GM18507 (cell line): ENCODE measurements at places on chromosomes 4 and X.

GRCh38 chr4:98680806-98681205 is 22.4 kb upstream of the TSPAN5 start:
- DNase-seq = no peak

DNA sequence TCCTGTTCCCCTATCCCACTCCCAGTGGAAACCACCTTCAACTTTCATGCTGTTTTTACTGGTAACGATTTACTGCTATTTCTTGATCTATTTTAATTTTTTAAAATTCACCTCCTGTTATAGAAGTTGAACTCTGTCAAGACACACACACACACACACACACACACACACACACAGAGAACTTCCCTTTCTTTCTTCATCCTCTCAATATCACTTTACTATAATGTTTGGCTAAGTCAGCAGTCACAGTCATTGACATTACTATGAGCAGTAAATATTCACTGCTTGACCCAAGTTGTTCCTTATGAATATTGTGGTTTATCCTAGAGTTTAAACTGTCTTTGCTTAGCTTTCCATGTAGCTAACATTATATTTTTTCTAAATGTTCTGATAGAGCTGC is 24.0 kb upstream of the SGMS2 start:
- DNase-seq = no peak

DNA sequence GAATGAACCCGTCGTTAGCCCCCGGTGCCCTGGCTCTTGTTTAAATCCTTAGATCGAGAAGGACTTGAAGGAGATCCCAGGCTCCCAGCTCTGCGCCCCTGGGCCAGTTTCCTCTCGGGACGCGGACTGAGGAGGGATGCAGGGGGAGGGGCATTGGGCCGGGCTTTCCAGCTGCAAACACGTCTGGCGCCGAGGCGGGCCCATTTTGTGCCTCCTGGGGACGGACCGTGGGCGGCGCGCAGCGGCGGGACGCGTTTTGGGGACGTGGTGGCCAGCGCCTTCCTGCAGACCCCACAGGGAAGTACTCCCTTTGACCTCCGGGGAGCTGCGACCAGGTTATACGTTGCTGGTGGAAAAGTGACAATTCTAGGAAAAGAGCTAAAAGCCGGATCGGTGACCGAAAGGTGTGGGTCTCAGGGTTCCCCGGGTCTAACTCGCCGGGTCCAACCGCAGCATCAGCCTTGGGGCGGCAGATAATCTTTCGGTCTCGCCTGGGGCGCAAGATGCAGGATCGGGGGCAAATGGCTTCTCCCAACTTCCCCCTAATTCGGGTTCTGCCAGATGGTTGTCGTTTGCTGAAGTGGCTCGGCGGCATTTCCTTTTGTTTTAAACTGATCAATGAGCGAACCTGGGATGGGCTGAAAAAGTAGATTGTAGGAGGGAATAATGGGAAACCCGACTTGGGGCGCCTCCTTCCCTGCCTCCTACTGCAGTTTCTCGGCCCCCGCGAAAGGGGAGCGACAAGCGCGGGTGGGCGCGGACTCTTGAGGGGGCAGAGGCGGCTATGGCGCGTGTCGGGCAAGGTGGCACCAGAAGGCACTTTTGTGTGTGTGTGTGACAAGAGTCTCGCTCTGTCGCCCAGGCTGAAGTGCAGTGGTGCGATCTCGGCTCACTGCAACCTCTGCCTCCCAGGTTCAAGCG is 2.9 kb downstream of the PDGFRA start:
- DNase-seq = no peak

DNA sequence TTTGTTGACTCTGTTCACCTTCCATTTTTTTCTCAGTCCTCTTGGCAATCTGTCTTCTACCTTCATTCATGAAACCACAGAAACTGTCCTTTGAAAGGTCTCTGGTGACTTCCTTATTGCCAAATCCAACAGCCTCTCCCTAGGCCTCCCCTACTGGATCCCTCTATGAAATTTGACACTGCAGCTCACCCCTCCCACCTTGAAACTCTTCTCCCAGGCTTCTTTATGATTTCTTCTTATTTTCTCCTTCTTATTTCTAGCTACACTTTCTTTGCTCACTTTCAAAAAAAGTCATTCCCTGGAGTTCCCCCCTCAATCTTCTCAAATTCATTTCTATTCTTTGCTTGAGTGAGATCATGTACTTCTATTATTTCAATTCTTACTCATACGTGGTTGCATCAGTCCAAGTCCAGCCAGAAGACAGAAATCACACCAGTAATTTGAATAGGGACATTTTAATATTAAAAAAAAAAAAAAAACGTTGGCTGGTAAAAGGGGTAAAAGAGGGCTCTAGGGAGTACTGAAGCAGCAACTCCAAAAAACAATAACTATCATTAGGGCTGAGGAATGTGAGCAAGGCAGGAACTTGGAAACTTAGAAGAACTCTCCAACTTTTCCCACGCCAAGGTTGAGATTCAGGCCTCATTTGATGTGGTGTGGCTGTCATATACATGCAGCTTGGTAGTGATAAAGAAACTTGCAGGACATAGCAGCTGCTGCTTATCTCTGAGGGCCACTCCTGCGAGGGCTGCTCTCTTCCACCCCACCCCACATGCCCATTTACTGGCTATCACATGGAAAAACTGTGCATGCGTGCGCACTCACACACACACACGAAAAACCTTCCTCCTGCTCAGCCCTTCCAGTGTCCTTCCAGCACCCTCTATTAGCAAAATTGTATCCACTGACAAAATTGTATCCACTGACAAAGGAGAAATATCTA is 169.8 kb upstream of the GALNT7 start:
- DNase-seq = no peak

DNA sequence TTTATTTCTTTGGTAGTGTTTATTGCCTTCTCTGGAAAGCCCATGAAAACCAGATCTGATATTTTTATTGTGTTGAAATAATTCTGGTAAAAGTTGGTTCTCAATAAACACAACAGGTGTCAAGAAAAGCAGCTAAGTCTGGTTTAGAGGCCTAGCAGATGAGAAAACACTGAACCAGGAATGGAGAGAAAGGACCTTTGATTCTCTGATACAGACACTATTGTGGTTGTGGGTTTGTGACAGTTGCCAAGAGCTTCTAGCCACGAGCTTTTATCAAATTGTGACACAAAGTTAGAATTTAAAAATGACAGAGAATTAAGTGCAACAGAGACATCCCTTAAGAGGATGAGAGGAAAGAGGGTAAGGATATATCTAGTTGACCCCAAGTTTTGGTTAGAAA is 42.6 kb downstream of the DDIT4L start:
- DNase-seq = no peak

DNA sequence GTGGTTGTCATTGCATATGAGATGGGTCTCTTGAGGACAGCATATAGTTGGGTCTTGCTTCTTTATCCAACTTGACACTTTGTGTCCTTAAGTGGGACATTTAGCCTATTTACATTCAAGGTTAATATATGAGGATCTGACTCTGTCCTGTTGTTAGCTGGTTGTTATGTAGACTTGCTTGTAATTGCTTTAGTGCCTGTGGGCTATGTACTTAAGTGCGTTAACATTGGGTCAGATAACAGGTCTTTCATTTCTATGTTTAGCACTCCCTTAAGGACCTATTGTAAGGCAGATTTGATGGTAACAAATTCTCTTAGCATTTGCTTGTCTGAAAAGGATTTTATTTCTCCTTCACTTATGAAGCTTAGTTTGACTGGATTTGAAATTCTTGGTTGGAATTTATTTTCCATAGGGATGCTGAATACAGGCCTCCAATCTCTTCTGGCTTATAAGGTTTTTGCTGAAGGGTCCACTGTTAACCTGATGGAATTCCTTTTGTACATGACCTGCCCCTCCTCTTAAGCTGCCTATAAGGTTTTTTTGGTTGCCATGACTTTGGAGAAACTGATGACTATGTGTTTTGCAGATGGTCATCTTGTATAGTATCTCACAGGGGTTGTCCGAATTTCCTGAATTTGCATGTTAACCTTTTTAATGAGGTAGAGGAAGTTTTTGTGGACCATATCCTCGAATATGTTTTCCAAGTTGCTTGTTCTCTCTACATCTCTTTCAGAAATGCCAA is 162.0 kb downstream of the NKX6-1 start:
- no peak for DNase-seq

DNA sequence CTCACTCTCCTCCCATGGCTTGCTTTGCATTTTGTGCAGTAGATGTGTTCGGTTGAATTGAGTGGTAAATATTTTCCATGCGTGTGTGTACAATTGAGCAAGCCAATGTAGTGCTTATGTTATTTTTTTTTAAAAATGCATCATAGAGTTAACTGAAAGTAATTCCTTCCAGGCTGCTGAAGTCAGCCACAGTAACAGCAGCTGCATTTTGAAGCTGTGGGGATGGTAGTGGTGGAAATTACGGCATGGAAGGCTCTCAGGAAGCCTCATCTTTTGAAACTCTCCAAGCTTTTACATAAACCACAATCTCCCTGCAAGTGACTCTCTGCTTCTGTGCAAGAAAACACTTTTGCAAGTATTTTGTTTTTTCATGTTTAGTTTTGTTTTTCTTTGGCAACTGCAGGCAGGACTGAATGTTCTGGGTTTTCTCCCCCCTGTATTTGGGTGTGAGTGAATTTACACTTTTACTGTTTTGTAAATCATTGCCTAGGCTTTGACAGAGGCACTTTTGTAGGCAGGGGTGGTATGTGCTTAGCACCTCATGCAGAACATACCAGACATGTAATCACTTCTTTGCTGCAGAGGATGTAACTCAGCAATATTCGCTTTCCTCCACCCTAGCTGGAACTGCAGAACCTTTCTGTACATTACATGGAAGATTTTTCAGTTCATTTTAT is 56.2 kb downstream of the LRRC66 start:
- no peak for DNase-seq

- no peak for DNase-seq
These were observed 1.1 kb upstream of the PDLIM3 start for GRCh38 chr4:185536411-185536709.

- DNase-seq = no peak
These were observed 15.6 kb downstream of the ENOX2 start for GRCh38 chrX:130887376-130887775.

DNA sequence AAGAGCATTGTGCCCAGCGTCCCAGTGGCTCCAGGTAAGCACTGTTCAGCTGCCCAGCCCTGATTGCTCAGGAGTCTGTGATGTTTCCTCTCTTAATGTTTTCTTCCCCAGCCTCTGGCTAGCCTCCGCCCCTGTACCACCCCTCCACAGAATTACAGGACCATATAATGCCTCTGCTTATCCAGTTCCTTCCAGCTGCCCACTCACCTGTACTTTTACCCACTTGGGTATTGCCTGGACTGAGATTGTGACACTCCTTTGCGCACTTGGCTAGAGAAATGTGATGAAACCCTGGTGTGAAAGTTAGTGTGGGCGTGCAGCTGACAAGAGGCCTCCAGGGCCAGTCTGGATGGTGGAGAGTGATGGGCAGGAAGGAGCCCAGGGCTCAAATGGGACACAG is at the start of gene AWAT2:
TSS of gene AWAT2 (minus strand) at position 14 of the 400 bp plus-strand sequence. CDS start at position 8, 6 bp downstream.
- DNase-seq = no peak

DNA sequence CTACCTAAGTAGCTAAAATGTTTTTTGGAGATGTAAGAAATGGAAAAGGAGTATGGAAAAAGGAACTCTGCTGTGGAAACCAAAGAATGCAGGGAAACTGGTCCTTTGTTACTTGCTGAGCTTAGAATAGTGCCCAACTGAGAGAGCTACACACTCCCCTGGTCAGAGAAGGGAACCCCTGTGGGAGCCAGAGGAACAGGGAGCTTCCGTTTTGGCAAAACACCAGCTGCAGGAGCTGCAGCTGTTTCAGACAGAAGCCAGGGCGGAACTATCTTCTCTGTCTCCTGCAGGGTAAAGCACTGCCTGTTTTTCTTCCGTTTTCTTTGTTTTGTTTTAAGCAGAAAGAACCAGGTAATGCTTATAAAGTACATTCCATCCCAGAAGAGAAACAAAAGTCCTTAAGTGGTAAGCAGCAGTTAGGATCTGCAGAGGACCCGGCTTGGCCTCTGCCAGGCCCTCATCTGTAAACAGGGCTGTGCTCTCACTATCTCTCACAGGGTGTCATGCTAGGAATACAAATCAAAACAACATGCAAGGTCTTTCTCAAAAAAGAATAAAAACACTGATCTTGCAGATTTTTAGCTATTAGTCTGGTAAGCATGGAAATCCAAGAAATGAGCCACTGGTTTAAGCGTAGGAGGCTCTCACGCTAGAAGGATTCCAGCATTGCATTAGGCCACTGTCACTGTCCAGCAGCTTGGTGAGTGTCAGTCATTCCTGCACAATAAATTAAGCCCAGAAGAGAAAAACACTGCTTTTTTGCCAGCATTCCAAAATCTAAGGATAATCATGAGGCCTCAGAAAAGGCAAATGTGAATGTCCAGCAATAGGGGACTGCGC is 76.1 kb downstream of the CHST7 start:
- DNase-seq = no peak

DNA sequence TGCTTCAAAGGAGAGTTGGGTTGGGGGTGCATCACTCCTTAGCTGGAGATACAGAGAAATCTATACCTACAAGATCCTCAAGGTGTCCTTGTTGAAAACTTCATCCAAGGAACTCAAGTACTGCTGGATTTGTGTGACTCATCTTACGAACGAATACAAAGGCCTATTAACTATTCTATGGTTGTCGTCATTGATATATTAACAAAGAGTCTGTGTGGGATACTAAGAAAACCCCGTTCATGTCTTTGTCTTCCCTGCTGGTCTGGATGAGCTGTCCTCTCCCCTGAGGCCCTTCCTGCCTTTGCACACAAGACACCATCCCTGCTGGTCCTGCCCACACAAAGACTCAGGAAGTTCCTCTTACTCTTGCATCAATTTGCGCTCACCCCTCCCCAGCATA is 54.9 kb upstream of the IRF2 start:
- no peak for DNase-seq

- no peak for DNase-seq
These were observed 232.0 kb downstream of the UGT8 start for GRCh38 chr4:114830628-114831027.

DNA sequence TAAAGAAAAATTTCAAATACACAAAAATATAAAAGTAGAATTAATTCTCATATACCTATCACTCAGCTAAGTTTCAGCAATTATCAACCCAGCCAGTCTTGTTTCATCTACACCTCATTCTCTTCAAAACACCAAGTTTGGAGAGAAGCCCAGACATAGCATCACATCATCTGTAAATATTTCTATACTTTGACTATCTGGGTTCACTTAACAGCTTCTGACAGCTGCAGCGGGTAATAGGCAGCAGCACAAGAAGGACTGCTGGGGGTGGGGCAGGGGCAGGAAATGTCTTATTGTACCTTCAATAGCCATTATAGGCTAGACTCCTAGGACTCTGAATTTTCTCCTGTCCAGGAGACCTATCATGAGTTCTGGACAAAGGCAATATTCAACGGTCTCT is 54.1 kb downstream of the PHF8 start:
- no peak for DNase-seq

GRCh38 chr4:67787311-67787710 is 33.1 kb upstream of the GNRHR start:
- no peak for DNase-seq

GRCh38 chr4:87046121-87046551 is 111.3 kb downstream of the AFF1 start:
- DNase-seq = no peak

GRCh38 chr4:168852933-168853713 is 156.9 kb downstream of the CBR4 start:
- DNase-seq = no peak

DNA sequence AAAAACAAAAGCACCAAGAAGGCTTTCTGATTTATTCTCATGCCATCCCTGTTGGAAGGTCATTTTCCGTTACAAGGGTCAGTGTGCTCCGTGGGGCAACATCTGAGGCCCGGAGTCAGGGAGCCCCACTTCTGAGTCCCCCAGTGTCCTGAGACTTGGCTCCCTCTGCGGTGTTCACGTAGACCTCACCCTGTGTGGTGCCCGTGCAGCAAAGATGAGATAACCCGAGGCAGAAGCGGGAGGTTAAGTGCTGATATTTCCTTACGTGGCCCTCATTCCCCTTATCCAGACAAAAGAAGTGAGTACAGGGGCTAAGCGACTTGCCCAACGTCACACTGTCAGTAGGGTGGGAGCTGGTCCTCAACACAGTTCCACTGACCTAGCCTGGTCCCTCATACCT is 3.5 kb downstream of the JAKMIP1 start:
- no peak for DNase-seq
